ENCODE measurements at places on chromosomes 4 and X.
A peak's percentile ranks its signal among the peaks of the same experiment; 100 is the strongest.

DNA sequence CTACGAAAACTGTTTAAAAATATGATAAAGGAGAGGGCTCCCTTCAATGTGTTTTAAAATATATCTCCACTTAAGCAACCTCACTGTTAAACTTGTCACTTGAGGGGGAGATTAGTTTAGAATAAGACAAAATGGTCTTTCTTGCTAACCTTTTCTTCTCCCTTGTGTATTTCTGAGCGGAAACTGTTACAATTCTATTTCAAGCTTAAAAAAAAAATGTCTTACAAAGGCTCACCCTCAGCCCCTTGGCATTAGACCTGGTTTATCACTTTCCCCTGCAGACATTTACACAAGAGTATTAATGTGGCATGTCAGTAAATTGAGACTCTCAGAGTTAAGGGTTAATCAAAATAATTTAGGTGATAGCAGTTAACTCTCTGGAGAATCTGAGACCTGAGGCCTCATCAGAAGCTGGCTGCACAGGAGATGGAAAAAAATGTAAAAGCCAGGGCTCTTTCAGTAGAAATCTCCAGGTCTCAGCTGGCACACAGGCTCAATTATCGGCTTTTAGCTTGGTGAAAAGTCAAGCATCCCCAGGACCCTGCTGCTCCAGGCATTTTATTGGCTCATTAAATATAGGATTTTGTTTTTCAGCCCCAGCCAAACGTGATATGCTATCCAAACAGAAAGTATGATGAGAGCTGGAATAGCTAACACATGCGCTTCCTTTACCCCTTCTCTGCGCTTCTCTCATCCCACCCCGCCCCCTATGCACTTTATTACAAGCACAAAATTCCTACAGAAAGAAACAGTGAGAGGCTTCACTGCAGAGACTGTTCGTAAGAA lies 130.5 kb downstream of the PPA2 start:
- no peak for DNase-seq

- no peak for DNase-seq
Measured at GRCh38 chr4:149973181-149973580, 105.1 kb upstream of the DCLK2 start.

DNA sequence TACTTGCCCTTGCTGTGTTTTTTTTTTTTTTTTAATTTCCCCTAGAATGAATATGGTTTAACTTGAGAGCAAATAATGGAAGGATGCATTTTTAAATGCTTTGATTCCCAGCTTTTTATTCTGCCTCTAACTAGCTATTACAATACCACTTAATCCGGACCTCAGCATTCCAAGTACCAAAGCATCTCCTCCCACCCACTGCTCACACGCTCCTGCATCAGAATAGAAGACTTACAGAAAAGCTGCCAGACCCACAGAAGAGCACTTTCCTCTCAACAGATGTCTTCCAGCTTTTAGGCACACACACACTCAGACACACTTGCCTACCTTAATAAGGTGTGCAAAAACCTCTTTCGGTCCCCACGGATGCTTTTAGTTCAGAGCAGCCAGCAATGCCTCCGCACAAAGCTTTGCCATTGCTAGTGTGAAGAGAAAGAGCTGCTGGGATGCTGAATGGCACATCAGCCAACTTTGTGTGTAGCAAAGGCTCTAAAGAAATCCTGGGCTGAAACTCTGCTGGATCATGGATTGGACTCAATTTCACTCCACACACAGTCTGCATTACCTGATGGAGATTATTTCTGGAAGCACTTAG lies 1056.2 kb downstream of the DMD start:
- no peak for DNase-seq

DNA sequence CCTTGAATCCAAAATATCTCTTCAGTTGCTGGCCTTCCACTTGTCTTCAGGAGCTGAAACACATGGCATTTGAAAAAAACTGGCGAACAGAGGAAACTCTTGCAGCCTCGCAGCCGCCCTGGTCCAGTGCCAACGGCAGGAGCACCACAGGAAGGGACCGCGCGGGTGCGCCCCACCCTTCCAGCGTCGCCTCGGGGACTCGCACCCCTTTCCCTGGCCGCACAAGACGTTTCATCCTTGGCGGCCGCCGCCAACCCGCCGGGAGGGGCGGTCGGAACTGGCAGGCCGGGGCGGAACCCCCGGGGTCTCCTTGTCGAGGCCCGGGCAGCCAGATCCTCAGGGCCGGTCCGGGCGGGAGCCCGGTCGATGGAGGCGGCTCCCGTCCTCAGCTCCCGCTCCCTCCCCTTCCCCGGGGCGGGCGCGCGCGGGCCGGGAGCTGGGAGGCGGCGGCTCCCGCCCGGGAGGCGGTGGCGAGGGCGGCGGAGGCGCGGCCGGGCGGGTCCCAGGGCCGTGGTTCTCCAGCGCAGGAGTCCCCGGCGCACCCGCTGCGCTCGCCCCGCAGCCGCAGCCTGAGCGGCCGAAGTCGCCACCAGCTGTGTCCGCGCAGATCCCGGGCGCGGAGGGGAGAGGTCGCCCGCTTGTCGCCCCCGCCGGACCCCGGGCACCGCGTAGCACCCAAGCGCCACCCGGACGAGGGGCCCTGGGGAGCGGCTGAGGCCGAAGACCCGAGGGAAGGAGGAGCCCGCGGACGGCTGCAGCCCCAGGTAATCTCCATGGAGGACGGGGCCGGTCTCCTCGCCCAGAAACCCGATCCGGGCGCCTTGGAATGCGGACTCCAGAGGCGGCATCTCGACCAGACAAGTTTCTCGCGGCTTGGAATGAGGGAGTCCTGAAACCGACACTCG lies 886 bp upstream of the NDST3 start:
- peak; percentile 22 for DNase-seq

DNA sequence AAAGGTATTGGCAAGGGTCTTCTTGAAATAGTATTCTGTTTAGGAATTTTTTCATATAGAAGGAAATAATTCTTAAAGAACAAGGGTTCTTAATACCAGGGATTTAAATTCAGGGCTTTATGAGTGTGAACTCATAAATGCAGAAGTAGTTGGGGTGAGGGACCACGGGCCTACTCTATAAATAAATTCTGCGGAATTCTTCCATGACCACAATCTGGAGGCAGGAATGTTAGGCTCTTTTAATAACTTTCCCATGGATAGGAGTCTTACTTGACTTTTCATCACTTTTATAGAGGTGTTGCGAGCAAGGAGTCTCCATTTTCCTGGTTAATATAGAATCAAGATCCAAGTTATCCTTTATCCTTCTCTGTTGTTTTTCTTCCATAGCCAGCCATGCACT lies 76.7 kb upstream of the SLC4A4 start:
- DNase-seq = no peak

DNA sequence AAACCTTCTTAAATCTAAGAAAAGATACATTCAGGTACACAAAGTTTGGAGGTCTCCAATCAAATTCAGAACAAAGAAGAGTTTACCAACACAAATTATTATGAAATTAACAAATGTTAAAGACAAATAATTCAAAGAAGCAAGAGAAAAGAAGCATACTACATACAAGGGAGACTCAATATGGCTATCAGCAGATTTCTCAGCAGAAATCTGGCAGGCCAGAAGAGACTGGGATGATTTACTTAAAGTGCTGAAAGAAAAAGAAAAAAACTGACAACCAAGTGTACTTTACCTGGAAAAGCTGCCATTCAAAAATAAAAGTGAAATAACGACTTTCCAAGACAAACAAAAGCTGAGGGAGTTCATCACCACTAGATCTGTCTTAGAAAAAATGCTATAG lies 64.4 kb upstream of the HTR2C start:
- DNase-seq = no peak

GRCh38 chr4:185566425-185566824 lies 31.1 kb upstream of the PDLIM3 start:
- no peak for DNase-seq

GRCh38 chrX:65644621-65645289 lies 22.7 kb upstream of the MSN start:
- no peak for DNase-seq

- DNase-seq = no peak
Measured at GRCh38 chr4:171962110-171962509, 148.9 kb downstream of the GALNTL6 start.

DNA sequence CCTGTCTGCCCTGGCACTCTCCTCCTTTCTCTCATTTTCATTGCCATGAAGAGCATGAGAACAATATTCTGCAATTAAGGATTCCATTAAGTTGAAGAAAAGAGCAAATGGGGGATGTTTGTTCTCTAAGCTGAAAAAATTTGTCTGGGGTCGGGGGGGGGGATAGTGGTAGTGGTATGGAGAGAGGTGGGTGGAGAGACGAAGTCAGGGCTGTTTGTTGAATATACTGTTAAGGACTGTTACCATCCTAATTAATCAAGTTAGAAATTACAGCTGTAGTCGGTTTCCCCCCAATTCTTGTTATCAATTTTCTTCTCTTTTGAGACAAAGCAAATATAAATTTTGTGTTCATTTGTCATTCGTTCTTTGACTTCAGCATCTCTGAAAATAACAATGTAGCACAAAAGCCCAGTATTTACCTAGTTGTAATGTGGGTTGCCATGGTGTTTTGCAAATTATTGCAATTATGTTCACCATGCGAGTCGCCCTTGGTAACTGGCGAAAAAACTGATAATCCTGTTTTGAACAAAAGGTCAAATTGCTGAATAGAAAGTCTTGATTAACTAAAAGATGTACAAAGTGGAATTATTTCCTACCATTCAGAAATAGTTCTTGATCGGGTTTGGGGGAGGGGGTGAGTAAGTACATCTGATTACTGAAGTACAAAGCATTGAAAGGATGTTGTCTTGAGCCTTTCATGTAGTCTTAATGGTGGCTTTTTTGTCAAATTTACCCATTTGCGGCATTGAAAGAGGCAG lies 139.1 kb downstream of the ARX start:
- no peak for DNase-seq

DNA sequence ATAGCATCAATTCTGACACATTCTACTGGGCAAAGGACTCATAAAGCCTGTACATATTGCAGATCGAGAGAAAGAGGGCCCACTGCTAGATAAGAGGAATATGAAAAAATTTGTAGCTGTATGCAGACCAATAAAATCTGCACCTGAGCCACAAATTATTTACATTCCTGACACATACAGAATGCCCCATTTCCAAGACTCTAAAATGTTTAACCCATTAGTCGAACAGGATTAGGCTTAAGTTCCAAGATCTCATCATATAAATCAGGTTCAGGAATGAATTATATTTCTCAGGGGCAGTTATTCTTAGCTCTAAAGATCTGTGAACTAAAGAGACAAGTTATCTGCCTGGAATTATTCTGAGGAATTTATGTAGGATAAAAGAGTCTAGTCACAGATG lies 1615.8 kb downstream of the ARAP2 start:
- no peak for DNase-seq

DNA sequence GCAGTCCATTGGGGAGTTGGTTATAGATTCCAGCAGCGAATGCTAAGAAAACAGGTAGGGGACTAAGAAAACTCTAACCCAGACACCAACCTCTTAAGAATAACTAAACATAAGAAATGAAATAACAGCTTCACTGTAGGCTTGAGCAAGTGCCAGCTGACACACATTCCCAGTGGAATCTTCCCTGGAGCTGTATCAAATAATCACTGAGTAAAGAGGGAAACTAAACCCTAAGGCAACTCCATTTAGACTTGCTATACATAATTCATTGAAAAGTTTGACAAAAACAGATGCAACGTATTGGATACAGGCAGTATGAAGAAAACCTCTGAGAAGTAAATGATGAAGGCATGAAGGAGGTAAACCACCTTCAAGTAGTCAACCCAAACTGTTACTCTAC lies 293.5 kb downstream of the OPHN1 start:
- no peak for DNase-seq

GRCh38 chrX:46179748-46180147 lies 365.5 kb downstream of the ZNF674 start:
- no peak for DNase-seq

DNA sequence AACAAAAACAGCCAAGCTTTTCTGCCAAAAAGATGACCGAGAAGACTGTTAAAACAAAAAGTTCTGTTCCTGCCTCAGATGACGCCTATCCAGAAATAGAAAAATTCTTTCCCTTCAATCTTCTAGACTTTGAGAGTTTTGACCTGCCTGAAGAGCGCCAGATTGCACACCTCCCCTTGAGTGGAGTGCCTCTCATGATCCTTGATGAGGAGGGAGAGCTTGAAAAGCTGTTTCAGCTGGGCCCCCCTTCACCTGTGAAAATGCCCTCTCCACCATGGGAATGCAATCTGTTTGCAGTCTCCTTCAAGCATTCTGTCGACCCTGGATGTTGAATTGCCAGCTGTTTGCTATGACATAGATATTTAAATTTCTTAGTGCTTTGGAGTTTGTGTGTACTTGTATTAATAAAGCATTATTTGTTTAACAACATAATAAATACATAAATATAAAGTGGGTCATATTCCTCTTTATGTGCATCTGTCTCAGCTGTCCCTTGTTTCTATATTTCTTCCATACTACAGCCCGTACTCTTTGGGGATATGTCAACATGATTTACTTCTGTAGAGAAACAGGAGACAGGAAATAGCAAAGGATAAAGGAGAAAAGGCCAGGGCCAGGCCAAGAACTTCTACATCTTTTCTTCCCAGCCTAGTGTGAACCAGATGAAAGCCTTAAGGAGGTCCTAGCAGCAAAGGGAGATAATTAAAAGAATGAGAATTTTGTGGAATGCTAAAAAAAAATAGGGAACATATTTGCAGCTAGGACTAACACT lies 667 bp downstream of the PTTG2 start:
- no peak for DNase-seq

DNA sequence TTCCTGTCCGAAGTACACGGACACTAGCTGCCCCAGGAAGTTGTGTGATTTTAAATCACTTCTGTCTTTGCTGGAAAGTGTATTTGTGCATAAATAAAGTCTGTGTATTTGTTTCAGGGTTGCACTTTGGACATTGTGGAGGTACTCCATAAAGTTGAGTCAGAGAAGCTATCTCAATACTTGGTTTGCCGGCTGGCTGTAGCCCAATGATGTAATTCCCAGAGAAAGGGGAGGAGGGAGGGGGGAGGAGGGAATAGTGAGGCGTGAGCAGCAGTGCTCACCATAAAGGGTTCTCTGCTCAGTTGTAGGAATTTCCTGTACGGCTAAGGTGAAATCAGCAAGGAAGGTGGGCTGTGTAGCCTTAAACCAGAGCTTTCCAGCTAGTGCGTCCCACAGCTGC lies 7.5 kb downstream of the APEX2 start:
- DNase-seq = no peak

DNA sequence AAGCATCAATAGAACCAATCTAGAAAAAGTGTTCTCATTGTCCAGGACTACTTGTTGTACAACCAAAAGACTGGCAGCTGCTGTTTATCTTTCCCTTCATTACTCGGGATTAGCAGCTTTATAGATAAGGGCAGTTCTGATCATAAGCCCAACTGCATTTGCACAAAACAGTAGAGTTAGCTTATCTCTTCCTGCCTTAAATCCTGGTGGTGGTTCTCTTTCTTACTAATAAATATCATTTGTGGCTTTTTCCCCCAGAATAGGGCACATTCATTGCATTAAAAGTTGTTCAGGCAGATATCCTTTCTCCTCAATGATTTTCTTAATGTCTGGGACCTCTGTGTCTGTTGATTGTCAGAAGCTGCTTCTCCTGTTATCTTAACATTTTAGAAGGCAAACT lies 20.2 kb upstream of the RRAGB start:
- no peak for DNase-seq

DNA sequence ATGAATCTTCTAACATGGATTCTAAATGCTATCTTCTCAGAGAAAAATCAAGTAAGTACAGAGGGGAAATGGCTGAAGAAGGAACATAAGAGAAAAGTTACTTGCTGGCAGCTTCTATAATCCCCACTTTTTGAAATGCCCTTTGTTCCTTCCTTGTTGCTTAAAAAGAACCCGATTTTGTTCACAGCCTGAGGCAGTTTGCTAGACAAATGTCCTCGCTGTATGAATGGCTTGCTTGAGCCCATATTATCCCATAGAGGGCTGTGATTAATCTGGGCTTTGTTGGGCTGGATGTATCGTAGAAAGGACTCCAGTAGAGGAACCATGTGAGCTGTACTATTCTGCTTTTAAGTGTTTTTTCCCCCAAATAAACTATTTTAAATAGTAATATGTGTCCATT lies 134.3 kb upstream of the FGF13 start:
- no peak for DNase-seq

Measured in hematopoietic multipotent progenitor cell (in vitro differentiated cells).